Tibial nerve (tissue), 4 donors: ENCODE measurements at places on chromosomes 4 and X.

GRCh38 chr4:19417256-19417655, 834.4 kb upstream of the SLIT2 start:
- DNase-seq: no peak

DNA sequence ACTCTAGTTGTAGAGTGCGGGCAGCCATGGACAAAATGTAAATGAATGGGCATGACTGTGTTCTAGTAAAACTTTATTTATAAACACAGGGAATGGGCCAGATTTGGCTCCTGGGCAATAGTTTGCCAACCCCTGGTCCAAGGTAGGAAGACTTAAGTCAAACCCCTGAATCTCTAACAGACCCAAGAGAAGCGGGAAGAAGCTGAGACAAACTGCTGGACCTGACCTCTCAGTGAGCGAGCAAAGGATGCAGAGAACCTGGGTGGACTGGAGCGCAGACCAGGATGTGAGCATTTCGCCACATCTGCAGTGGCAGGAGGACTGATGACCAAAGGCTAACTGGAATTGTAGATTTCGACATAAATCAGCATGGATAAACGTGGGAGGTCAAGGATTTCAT, 201.6 kb downstream of the STIM2 start:
- no peak for DNase-seq

DNA sequence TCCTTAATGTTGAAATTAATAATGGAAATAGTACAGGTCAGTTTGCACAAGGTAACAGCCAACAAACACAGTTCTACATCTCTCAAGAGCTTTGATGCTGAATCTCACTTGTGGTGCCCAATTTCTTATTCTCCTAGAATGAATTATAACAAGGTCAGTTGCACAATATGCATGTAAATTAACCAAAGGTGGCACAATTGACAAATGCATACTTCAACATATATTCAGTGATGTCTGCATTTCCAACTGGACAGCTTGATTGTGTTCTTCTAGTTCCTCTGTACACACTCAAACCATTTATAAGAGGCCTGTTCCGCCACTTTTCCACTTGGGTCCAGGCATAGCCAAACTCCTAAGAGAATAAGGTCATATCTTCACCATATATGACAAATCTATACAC, 210.3 kb upstream of the EPHA5 start:
- no peak for DNase-seq

DNA sequence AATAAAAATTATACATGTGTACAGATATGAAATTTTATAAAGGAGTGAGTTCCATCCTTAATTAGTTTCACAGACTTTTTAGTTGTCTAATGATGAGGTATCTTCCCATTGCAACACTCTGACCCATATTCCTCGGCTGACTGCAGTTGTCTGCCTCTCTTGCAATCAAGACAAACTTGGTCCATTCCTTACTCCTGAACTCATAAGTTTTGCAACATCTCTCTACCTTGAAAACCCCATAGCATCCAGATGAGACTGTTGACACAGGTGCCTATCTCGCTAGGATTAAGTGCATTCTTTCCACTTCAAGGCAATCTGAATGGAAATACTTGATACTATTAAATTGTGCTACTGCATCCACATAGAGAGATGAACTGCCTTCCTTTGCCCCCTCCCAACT, 2.3 kb downstream of the XKRX start:
- DNase-seq: no peak

- no peak for DNase-seq
These were observed 3.7 kb upstream of the BEX4 start for GRCh38 chrX:103211012-103211715.

DNA sequence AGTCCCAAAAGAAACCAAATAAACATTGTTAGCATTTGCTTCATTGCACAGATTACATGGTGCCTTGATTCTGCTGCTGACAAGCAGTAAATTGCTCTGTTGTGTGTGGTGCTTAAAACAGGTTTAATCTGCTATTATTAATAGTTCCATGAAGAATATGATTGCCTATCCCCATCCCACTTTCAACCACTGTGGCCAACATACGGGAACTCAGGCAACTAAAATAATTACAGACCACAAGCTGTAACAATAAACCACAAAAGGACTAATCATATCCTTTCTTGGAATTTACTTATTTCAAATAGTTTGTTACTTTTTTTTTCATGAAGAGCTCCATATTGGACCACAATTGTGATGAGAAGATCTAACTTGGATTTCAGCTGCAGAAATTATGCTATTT, 131.5 kb downstream of the PACRGL start:
- no peak for DNase-seq

- DNase-seq: no peak
These were observed 47.2 kb downstream of the GBA3 start for GRCh38 chr4:22739968-22740367.

DNA sequence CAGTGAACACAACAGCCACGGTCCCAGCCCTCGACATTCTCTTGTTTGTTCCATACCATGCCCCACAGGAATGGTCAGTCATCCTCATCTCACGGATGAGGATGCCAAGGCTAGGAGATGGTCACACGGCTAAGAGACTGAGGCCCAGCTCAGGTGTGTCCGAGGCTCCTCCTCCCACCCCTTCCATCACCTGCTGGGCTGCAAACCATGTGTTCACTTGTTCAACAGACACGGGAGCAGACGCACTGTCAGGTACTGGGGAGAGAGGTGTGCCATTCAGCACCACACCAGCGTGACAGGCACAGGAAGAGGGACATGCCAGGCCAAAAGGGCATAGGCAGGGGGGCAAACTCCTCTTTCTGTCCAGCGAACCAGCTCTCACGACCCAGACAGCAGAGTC, 45.9 kb downstream of the ABLIM2 start:
- DNase-seq: no peak

- DNase-seq: no peak
These were observed 498.0 kb upstream of the BOD1L1 start for GRCh38 chr4:14125375-14126129.

GRCh38 chr4:2500547-2500946, 31.6 kb downstream of the RNF4 start:
- no peak for DNase-seq

- no peak for DNase-seq
These were observed 29.4 kb upstream of the TTC29 start for GRCh38 chr4:146975036-146975435.

DNA sequence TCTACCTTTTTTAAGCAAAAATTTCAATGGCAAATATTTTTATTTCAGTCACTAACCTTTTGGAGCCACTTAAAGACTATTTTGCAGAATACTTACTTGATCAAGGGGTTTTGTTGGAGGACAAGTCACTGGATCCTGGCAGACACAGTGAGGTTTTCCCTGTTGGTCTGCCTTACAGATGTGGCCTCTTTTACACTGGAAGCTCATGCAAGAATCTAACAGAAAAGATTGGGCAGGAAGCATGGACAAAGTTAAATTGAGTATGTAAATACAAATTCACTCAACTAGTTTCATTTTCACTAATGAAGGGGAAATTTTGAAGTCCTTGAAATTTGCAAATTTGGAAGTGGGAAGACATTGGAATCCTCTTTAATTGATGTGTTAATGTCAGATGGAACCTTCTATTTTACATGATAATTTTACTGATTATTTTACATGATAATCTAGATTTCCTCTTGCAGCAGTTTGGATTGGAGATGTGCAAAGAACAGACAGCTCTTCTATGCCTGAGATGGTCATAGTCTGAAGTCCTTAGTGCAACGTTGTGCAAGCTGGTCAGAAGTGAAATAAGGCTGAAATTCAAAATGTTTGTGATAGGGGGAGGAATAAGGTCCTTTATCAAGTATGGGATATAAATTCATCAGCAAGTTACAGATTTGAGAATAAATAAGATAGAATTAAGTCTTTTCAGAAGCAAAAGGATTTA, 38.4 kb downstream of the SPARCL1 start:
- DNase-seq: no peak

DNA sequence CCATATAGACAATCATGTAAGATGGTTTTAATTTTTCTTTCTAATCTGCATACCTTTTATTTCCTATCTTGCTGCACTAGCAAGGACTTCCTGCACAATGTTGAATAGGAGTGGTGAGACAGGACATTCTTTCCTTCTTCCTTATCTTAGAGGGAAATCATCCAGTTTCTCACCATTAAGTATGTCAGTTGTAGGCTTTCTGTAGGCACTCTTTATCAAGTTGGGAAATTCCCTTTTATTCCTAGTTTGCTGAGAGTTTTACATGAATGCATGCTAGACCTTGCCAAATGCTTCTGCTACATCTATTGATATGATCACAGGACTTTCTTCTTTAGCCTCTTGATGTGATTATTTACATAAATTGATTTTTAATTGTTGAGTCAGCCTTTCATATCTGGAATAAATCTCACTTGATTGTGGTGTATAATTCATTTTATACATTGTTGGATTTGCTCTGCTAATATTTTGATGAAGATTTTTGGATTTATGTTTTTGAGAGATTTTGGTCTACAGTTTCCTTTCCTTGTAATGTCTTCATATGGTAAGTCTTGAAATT, 23.8 kb downstream of the RNF175 start:
- no peak for DNase-seq

DNA sequence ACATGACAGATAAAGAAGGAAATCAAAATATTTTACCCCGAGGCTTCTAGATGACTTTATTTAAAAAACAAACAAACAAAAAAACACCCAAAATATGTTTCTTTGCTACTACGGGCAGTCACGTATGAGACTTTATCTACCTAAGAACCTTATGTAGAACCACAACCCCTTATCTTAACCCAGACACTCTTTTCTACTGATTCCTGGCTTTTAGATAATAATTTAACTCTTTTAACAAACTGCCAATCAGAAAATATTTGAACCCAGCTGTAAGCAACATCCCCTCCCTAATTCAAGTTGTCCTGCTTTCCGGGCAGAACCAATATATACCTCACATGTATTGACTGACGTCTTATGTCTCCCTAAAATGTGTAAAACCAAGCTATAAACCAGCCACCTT, 15.4 kb downstream of the ELOVL6 start:
- no peak for DNase-seq

DNA sequence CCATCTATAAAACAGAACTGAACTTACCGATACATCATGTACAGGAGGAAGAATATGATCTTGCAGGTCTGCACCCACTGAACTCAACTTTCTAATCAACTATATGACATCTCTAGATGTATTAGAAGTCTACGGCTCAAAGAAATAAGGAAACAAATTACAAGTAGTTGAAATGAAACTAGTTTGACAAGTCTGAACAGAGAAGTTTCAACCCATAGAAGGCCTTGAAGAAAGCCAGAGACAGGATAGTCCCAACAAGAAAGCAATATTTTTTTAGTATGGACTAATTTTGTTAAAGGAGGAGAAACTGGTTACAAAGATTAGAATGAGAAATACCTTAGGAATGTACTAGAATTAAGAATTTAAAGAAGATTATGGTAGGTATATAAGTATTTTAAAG, at the start of gene TMPRSS11A:
TSS of gene TMPRSS11A (minus strand) at position 138 of the 400 bp plus-strand sequence. CDS start at position 38, 100 bp downstream.
- no peak for DNase-seq

GRCh38 chr4:16671741-16672140, 226.7 kb downstream of the LDB2 start:
- DNase-seq: no peak

DNA sequence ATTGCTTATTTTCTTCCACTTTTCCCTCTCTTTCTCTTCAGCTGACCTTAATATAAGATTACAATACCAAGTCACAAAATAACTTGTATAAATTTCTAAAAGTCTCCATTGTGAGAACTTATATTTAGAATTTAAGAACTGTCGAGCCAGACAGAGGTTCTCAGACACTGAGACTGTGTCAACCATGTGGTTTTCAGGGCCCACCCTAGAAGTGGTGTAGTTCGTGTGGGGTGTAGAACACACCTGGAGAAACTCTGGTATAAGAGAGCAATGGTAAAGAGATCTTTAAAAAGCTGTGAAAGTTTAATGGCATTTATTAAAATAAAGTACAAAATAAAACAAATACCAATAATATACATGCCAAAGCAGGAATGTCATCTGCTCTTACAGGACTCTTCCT, 19.7 kb downstream of the CPEB2 start:
- no peak for DNase-seq

DNA sequence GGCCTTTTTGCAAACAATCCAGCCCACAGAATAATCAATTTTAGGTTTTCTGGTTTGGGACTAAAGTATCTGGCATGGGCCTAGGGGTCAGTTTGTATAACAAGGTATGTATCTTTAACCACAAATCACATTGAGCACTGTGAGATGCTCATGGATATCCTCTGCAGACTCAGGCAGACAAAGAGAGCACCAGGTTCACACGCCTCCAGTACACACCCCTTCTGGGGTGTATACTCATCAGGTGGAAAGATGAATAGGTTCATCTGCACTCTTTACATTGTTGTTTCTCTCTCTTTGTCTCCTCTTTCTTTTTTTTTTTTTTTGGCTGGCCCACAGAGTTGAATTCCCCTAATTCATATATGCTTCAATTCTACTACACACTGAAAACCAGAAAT, 21.1 kb downstream of the TEC start:
- no peak for DNase-seq

DNA sequence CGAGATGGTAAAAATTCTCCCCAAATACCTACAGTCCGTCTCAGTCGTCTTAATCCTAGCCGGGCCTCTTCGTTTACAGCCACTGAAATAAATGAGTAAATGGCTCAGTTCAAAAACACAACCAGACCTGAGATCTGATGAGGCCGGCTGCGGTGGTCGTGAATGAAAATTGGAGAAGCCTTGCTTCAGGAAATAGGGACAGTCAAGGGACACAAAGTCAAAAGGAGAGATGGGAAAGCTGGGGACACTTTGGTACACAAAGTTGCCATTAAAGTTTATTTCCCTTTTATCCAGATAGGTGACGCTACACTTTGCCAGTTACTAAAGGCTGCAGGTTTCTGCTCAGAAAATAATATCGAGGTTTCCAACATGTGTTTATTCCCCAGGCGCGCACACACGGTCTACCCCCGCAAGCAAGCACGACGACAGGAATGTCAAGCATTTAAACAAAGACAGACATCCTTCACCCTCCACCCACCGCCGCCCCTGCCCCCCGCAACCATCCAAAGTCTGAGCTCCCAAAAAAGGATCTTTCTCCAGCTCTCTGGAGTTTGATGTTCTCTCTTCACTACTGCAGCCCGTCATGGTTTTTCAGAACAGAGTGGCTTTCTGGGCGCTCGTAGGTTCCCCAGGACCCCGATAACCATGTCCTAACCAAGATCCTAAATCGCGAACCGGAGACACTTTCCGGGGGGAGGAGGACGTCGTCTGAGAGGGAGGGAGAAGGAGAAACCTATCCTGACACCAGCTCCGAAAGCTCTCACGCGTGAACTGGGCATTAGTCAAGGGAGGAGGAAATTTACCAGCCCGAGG, 1.3 kb upstream of the PCDH7 start:
- no peak for DNase-seq
